ENCODE measurements at places on chromosomes 11 and 22.

- peak; percentile 77 for DNase-seq
These were observed 8.6 kb downstream of the MRPL11 start for GRCh38 chr11:66429983-66430602.

- DNase-seq: peak; percentile 49
These were observed 15.0 kb downstream of the SLC1A2 start for GRCh38 chr11:35404388-35404775.

DNA sequence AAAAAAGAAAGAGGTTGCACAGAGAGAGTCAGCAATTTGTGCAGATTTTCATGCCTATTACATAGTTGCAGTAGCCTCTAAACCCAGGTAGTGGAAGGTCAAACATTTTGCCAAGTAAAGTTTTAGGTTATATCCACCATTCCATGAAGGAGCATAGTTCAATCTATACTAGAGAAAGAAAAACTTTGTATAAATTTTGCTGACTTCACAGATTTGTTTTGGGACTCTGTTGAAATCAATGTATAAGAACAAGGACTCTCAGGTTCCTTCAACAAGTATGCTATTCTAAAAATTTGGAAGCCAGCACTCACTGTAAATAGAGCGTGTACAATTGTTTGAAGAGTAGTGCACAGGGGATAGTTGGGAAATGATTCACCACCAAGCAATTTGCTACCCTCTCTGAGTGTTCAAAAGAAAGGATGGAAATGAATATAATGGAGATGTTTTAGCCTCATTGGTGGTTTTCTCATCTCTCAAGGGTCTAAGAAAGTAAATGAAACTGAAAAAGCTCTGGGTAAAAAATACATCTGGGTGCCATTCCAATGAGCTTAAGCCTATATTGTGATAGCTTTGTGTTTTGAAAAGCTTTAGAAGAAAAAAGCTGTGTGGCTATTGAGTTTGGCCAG is 508.4 kb upstream of the LUZP2 start:
- DNase-seq: no peak

GRCh38 chr11:68092411-68092810 is 28.8 kb downstream of the CHKA start:
- DNase-seq: no peak

DNA sequence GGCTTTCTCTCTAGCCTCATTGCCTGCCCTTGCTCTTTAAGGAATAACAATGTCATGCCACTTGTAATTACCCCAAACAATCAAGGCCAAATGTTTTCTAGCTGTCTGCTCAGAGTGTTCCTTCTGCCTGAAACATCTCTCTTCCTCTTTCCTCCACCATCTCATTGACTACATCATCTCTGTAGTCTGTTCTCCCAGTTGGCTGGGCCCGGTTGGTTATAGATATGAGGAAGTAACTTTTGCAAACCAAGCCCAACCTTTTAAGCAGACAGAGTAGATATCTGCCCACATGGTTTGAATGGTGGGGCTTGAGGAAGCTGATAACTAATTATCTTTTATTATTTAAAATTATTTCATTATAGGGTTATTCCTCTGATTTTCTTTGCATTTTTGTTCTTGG is 104.5 kb downstream of the NTM start:
- DNase-seq: no peak

GRCh38 chr11:69342588-69343330 is 48.8 kb downstream of the MYEOV start:
- no peak for DNase-seq

GRCh38 chr11:67301313-67301921 is 1.9 kb upstream of the SSH3 start:
- no peak for DNase-seq

DNA sequence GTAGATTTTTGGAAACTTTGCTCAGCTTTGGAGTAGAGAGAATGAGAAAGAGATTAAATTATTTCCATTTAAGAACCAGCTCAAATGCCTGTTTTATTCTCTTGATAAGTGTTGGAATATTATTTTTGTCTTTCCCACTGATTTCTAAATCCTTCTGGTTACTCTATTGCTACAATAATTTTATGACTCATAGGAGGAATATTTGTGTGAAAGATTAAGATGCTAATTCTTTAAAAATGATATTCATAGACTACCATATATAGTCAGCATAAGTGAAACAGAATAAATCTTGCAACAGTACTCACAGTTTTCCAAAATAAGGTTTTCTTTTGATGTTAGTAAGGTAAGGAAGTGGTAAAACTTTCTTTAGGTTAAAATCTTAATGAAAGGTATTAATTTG is 60.9 kb downstream of the YAP1 start:
- no peak for DNase-seq

DNA sequence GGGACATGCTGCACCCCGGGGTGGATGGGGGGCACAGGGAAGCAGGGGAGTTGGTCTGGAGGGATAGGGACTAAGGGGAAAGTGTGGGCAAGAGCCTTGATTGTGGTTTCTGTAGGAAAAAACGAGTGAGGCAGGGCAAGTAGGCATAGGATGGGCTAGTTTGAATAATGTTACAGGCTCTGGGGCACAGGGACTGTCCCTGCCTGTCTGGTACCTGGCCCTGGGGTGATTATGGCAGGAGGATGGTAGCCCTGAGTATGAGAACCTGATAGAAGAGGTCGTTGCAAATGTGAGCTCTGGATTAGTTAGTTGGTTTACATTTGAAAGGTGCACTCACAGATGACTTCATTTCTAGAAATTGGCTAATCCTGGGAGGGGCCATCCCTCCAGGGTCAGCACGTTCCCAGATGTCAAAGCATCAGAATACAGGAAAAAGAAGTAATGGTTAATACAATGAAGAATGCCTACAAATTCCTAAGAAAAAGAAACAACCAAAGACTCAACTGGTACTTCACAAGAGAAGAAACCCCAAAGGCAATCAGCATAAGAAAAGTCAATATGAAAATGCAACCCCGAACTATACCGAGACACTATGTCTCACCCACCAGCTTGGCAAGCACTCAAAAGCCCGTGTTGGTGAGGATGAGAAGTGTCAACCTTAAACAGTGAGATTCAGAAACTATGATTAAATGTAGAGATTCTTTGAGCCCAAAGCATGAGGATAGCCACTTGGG is 11.3 kb upstream of the SMIM38 start:
- no peak for DNase-seq

DNA sequence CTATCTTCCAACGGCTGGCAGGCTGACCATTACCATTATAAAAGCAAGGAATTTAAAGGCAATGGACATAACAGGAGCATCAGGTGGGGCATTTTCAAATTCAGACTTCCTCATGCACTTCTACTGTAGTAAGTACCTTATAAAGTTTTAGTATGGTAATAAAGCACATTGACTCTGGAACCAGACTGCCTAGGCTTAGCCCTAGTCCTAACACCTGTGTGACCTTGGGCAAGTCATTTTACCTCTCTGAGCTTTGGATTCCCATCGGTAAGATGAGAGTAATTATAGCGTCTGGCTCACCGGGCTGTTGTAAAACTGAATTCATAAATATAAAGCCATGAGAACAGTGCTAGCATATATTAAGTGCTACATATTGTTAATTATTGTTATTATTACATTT is 69.2 kb upstream of the OLFML1 start:
- no peak for DNase-seq

DNA sequence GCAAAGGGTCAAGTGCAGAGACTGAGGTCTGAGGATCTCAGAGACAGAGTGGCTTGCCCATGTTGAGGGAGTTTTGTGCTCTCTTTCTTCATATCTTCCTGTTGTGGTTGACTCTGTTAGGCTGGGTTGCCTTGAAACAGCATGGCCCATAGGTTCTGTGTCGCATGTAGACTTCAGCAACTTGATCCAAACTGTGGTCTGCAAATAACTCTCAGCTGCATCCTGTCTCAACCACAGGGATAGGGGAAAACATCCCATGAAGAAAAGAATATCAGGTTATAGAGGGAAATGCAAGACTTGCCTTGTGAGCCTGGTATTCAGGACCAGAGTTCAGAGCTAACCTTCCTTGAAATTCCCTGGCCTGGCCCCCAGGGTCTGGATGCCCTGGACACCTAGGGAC is 69.4 kb downstream of the FLI1 start:
- no peak for DNase-seq

DNA sequence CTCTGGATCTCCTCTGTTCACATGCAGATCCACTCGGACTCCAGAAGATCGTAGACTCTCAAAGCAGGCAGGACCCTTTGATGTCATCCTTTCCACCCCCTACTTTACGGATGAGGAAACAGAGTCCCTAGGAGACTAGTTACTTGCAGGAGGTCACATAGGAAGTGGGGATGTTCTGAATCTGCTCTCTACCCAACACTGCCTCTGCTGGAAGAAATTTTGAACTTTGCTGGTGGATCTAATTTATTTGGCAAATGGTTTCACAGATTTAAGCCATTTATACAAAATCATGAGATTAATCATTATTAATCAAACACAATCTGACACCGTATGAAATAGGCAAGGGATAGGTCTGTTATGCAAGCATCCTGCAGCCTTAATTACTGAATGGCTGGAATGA is 55.0 kb upstream of the USP47 start:
- DNase-seq: peak; percentile 27

- peak; percentile 93 for DNase-seq
These were observed 868 bp downstream of the TSPAN18 start for GRCh38 chr11:44727373-44728287.

DNA sequence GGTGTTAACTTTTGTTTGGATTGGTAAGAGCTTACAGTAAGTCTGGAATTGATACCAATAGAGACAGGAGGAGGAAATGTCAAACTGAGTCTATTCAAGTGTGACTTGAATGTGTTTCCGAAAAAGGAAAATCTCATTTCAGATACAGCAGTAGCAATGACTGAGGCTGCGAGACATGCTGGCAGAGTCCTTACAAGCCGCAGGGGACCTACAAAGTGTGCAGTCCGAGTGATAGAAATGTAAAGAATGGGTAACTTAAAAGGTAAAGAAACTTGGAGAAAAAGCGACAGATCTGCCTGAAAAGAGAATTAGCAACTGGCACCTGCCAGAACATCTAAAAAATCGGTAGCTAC is 444 bp downstream of the CWF19L2 start:
- peak; percentile 32 for DNase-seq

GRCh38 chr11:122743949-122744348 is 88.4 kb downstream of the UBASH3B start:
- DNase-seq: no peak

DNA sequence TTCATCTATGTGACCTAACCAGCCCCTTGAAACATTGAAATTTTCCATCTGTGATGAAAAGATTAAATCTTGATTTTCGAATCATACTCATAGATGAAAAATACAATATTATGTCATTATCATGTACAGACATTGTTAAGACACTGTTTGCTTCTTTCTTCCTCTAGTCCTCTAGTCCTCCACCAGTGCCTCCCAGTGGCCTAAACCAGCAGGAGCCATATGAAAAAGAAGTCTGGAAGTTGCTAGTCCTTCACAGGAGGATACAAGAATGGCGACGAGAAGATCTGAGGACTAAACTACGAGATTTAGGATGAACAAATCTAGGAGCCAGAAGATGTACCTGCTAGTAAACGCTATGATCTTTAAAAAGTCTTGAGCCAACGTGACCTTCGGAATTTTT is 134.1 kb downstream of the SLC17A6 start:
- no peak for DNase-seq

- no peak for DNase-seq
These were observed 1.8 kb upstream of the RASGRP2 start for GRCh38 chr11:64745521-64746328.

GRCh38 chr22:27493796-27494195 is 307.8 kb downstream of the MN1 start:
- no peak for DNase-seq

- DNase-seq: no peak
These were observed 3.3 kb downstream of the TTLL1 start for GRCh38 chr22:43085658-43086606.

DNA sequence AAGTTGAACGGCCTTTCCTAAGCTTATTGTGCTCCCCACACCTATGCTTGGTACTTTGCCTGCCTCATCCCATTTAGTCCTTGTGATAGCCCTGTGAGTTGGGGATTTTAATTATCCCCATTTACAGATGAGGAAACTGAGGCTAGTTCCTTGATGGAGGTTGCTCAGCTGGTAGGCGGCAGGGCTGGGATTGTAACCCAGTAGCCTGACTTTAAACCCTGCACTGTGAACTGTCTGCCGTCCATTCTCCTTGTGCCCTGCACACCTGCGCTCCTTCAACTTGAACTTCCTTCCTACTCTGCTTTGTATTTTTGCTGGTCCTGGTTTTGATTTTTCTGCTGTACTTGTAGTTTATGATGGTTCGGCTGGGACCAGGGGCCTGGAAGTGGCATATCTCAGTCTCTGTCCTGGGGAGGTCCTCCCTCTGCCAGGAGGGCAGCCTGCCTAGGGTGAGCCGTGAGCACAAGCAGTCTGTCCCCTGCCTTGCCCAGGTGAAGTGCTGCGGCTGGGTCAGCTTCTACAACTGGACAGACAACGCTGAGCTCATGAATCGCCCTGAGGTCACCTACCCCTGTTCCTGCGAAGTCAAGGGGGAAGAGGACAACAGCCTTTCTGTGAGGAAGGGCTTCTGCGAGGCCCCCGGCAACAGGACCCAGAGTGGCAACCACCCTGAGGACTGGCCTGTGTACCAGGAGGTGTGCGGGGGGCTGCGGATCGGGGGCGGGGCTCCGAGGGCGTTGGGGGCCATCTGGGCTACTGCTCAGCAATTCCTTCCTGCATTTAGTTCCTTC is 52.4 kb downstream of the CD82 start:
- DNase-seq: no peak

- no peak for DNase-seq
These were observed 8.4 kb upstream of the ZBED4 start for GRCh38 chr22:49845241-49845640.

GRCh38 chr11:64044730-64045393 is 9.1 kb downstream of the FLRT1 start:
- no peak for DNase-seq

- DNase-seq: no peak
These were observed 2.0 kb downstream of the FBLN1 start for GRCh38 chr22:45504373-45505341.

DNA sequence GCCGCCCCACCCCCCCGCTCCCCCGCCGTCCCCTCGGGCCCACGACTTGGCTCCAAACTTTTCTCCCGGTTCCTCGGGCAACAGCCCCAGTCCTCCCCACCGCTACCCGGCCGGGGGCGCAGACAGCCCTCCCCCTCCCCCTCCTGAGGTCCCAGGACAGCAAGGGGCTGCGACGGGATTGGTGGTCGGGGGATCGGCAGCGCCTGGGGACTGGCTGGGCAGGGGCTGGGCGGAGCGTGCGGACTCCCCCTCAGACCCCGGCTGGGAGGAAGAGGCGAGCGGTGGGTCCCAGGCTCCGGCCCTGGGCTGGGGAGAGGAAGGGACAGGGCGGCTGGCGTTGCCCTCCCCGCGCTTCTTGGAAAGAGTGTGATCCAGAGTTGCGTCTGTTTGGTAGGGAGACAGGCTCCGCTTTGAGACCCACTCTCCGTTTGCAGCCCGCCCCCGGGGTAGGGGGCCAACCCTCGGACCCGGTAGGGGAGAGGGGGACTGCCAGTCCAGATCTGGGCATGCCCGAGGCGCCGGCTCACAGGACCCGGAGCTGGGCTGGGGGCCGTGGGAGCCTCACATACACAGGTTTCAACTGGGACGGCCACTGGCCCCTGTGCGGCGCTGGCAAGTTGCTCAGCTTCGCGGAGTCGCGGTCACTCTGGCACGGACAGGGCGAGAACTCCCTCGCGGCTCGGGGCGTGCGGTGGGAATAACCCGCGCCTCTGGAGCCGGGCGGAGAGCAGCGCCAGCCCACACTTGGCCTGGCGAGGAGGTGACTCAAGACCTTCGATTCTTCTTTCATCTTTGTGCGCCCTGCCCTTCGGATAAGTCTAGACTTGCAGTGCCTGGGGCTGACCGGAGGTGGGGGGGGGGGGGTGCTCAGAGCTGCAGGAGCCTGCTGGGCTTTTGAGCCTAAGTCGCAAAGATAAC is 999 bp downstream of the TSKU start:
- peak; percentile 53 for DNase-seq

- peak; percentile 51 for DNase-seq
These were observed 1.7 kb upstream of the MYEOV start for GRCh38 chr11:69292221-69292648.

- no peak for DNase-seq
These were observed 8.4 kb upstream of the FTH1 start for GRCh38 chr11:61975638-61976419.
